Inflammatory macrophage treated with lipopolysaccharide for 1 hour (primary cell): ENCODE measurements at places on chromosomes 5 and 9.

- no peak for DNase-seq
Measured at GRCh38 chr9:137308057-137308619, 6.1 kb upstream of the NRARP start.

- no peak for DNase-seq
Measured at GRCh38 chr5:93894601-93895354, 153.4 kb upstream of the POU5F2 start.

GRCh38 chr5:54491326-54491725 is 26.2 kb upstream of the SNX18 start:
- DNase-seq, result no peak

DNA sequence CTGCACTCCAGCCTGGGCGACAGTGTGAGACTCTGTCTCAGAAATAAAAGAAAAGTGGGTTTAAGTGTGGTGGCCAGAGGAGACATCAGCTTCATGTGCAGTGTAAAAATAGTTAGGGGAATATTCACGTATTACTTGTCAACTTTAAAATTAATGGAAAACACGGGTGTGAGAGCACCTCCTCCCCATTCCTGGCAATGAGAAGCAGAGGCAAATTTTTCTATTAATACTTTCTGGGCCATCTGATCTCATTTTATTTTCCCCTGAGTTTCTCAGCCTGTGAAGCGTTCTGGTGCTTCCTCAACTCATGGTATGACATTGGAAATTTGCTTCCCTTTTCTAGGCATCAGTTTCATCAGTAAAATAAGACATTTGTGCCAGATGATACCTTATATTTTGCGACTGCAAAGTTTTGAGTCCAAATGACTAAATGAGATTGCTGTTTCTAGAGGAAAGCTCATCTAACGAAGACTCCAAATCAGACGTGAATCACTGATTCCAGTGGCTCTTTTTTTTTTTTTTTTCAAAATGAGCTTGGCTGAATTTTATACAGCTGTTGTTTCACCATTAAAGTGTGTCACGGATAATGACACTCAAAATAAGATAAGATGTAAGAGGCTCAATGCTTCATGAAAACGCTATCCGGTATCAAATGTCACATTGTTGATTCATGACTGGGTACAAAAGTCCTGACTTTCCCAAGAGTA is 104.6 kb downstream of the MSX2 start:
- DNase-seq, result no peak

GRCh38 chr5:168796593-168797580 is 217.7 kb upstream of the PANK3 start:
- DNase-seq, result no peak

DNA sequence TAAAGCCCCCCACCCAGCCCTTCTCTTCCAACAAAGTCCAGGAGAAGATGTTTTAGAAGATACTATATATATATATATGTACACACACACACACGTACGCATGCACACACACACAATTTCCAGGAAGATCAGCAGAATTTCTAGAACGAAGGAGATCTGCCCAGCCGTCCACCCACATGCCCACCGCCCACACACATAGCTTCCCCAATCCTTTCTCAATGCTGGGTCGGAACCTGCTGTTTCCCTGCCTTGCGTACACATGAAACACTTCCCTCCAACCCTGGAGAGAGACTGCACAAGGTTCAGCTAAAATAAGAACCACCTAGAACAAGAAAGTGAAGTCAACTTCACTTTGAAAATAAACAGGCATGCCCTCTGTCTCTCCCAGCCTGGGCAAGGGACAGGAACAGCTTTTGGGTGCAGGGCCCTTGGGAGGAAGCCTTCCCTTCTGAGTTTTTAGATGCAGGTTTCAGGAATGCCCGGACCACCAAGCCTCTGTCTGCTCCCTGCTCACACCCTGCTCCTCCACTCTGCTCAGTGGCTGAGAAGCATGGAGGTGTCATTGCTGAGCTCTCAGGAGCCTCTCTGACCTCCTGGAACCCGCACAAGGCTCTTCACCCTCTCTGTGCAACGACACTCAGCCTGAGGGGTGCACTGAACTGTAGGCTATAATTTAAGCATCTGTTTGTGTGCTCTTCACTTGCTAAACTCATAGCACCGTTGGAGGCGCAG is 149.4 kb downstream of the C5orf15 start:
- peak; percentile 60 for DNase-seq

- no peak for DNase-seq
Measured at GRCh38 chr9:96500696-96501632, 51.0 kb downstream of the HABP4 start.

DNA sequence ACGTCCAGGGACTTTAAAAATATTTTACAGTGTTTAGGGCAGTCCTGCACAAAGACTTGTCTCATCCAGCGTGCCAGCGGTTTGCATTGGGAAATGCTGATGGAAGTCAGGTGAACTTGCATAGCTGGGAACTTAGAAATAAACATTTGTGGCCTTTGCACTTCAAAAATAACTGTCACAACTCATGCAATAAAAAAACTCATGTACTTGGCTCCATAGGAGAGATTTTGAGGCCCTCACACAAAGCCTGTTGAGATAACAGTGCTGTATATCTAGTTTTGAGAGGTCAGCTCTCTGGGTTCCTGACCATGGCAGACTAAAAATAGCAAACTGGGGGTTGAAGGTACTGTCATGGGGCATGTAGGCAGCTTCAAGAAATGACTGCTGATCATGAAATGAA is 5.5 kb downstream of the COMMD10 start:
- DNase-seq, result no peak
